Caudate nucleus (tissue), 63 donors: ENCODE measurements at places on chromosomes 1 and 21.

DNA sequence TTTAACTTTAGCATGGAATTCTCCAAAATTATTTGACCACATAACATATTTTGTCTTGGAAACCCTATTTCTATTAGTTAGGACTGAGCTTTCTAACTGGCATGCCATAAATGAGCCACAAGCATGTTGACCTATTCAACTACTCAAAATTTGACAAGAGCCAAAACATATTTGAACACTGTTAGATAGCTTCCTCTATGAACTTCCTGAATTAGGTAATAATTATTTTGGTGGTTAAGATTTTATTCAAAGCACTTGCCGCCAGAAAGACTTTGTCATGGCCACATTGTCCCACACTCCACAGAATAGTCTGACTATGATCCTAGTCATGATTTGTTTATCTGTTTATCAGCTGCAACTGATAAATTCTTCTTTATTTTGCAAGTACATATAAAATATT, 23.1 kb upstream of the CTPS1 start:
- no peak for DNase-seq

- no peak for DNase-seq
Measured at GRCh38 chr1:208239473-208240381, 4.5 kb downstream of the PLXNA2 start.

GRCh38 chr1:30399026-30399425, 324.4 kb downstream of the MATN1 start:
- DNase-seq: no peak

DNA sequence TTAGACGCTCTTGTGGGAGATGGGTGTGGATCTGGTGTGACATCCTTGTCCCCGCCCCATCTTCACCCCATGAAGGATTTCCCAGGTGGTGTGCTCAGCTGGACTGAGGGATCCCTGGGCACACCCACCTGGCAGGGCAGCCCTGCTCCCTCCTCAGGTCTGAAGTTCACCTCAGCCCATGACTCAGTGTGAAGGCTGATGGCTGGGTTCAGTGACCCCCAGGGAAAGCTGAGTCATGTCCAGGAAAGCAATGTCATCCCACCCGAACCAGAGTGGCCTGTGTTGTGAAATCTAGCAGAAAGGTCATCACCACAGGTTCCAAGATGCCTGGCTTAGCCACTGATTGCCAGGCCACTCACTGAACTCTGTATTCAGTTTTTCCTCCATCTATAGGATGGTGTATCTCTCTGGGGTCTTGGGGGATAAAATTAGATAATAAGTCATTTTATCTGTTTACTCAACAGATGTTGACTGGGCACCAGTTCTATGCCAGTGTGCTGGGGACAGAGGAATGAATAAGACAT, 97.7 kb upstream of the JUN start:
- DNase-seq: no peak

DNA sequence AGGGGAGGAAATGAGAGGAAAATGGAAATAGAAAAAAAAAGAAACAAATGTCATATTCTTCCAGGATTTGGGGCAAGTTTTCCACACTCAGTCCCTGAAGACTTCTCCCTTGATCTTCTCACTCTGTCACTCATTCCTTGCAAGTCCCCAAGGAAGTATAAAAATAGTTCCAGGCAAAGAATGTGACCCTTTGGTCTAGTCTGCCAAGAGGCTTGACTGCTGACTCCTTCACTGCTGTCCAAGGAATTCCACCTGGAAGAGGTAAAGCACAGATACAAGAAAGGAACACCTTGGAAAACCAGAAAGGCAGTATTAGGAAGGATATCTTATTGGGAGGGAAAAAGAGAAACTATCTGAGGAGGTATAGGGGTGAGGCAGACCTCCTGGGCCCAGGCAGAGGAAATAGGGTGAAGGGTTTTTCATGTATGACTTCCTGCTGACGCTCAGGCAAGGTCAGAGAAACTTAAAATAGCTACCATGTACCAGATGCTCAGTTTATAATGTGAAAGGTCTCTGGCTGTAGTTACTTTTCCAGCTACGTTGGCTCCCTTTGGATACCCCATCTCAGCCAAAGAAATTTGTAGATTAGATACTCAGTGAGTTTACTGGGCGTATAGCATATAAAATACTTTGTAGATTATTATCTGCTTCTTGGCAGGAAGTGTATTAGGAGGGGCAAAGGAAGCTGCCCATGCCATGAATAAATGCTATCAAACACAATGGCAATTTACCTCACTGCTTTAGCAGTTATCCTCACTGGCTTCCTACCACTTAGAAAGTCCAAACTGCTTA, 2.0 kb upstream of the GJA5 start:
- DNase-seq: no peak

- DNase-seq: no peak
Measured at GRCh38 chr21:36165356-36165755, 8.7 kb downstream of the DOP1B start.

- DNase-seq: no peak
Measured at GRCh38 chr1:46396441-46397398, 2.6 kb downstream of the FAAH start.

GRCh38 chr1:9598316-9598700, 9.6 kb downstream of the TMEM201 start:
- DNase-seq: no peak

GRCh38 chr1:206856674-206857464, 8.6 kb upstream of the IL20 start:
- DNase-seq: no peak

DNA sequence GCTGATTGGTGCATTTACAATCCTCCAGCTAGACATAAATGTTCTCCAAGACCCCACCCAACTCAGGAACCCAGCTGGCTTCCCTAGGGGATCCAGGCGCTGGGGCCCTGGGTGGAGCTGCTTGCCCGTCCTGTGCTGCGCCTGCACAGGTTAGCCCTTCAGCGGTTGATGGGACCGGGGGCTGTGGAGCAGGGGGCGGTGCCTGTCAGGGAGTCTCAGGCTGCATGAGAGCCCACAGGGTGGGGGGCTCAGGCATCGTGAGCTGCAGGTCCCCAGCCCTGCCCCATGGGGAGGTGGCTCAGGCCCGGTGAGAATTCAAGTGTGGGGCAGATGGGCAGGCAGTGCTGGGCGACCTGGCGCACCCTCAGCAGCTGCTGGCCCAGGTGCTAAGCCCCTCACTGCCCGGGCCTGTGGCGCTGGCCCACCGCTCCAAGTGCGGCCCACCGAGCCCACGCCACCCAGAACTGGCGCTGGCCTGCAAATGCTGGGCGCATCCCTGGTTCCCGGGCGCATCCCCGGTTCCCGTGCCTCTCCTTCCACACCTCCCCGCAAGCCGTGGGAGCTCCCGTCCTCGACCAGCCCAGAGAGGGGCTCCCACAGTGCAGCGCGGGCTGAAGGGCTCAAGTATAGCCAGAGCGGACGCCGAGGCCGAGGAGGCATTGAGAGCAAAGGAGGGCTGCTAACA, 23.1 kb upstream of the CLCA4 start:
- DNase-seq: no peak

DNA sequence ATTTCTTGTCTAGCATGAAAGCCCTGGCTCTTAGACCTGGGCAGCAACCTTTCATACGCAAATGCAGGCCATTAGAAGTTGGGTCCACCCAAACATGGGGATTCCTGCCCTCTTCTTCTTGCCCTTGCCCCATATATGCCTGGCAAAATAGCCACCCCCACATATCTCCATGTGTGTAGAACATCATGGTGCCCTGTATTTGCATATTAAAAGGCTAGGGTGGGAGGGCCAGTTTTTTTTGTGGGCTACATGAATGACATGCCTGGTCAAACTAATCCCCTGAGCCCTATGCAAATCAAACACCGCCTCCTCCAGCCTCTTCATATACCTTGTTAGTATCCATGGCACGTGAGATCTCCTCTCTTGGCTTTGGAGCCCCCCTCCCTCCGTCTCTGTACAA, 24.7 kb downstream of the MFSD2A start:
- no peak for DNase-seq

- DNase-seq: no peak
Measured at GRCh38 chr1:149923626-149924025, 4.0 kb downstream of the SF3B4 start.

DNA sequence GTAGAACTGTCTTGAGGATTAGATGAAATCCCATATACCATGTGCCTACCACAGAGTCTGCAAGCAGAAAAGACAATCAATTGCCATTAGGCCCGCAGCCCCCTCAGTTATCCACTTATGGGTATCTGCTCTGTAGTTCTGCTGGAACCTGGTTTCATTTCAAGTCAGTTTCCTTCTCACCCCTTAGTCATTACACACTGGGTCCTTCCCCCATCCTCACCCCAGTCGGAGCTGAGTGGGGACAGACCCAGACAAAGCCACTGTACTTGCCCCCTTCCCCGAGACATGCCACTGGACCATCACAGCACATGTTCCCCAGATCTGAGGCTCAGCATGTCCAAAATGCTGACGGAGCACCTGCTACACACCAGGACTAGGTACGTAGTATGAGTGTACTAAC, 21.2 kb downstream of the PGLYRP3 start:
- DNase-seq: no peak

GRCh38 chr21:41713495-41714281, 53.2 kb downstream of the RIPK4 start:
- no peak for DNase-seq

DNA sequence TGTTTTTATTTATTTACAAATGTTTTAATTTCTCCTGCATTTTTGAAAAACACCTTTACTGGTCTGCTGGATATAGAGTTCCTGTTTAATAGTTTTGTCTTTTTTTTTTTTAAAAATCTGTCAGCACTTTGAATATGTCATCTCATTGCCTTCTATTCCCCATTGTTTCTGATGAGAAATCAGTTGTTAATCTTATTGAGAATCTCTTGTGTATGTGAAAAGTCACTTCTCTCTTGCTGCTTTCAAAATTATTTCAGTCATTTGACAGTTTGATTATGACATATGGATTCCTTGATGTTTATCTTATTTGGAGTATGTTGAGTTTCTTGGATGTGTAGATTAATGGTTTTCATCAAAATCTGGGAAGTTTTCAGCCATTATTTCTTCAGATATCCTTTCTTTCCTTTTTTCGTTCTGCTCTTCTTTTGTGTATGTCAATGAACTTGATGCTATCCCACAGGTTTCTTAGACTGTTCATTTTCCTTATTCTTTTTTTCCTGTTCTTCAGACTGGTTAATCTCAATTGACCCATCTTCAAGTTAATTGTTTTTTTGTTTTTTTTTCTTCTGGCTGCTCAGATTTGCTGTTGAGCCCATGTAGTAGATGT, 51.2 kb upstream of the CCDC190 start:
- DNase-seq: no peak

DNA sequence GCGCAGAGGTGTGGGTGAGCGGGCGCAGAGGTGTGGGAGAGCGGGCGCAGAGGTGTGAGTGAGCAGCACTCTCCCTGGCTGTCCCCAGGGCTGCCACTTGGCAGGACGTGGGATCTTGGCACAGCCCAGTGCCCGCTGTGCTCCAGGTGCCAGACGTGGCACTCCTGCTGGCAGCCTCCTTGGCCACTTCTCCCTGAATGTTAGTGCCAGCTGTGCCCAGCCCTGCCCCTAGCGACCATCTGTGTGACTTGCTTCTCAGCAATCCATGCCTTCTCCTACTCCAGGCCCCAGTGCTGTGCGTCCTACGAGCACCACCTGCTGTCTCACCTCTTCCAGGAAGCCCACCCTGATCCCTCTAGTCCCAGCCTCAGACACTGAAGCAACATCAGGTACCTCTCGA, 30.5 kb downstream of the KRTAP10-1 start:
- DNase-seq: peak; percentile 13

- no peak for DNase-seq
Measured at GRCh38 chr1:158181577-158181922, 855 bp downstream of the CD1D start.

GRCh38 chr1:241821363-241821762, 26.6 kb upstream of the EXO1 start:
- DNase-seq: no peak

GRCh38 chr1:1355416-1355815, 2.9 kb downstream of the MXRA8 start:
- no peak for DNase-seq

DNA sequence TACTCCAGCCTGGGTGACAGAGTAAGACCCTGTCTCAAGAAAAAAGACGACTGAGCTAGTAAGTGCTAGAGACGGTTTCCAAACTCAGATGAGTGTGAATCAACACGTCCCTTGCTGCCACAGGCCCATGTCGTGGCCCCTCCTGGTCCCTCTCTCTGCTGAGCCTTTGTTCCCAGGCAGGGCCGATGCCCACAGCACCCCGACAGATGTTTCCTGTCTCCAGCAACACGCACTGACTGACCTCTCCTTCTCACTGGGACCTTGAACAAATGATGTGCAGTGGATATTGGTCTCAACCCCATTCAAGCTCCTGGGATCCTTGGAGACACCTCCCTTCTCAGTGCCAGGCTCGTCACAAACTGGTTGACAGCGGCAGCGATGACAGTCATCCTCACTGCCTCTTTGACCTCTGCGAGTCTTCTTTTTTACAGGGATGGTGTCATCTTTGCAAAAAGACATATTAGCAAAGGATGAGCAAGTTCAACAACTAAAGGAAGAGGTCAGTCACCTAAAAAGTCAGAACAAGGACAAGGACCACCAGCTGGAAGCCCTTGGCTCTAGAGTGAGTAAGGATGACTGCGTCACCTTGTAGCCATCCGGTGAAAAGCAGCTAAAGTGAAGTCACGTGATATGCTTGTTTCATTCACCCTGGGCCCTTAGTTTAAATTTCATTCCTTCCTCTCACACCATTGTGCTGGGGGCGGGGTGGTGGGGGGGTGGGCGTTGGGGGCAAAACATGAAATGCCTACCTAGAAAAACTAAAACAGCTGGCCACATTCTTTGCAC, 65.8 kb downstream of the FHAD1 start:
- no peak for DNase-seq

DNA sequence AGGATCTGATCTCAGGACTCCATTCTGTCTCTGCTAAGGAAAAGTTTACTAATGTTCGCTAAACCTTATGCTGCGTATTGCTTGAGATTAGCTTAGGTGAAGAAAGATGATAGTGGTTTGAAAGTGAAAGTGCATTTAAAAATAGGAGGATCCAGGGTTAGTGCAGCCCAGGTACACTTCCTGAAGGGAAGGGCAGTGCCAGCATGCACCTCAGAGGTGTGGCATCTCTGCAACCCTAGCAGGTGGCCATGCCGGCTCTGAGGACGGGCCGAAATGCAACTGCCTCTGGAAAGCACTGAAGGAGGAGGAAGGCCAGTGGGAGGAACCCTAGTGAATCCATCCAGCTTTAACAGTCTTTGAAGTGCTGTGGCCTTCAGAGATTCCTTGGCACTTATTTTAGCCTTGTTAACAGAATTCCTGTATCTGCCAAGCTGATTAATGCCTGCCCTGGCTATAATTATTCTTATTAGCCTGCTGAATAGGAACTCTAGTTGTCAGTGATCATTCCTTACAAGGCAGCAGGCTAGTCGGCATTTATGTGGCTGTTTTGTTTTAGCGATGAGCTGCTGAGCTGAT, 5.5 kb downstream of the PTGFRN start:
- DNase-seq: no peak

- no peak for DNase-seq
Measured at GRCh38 chr1:236800623-236801022, 5.5 kb downstream of the MTR start.

- DNase-seq: no peak
Measured at GRCh38 chr1:107677697-107678096, 287.3 kb downstream of the VAV3 start.

GRCh38 chr1:2385606-2386280, 5.6 kb downstream of the MORN1 start:
- no peak for DNase-seq
